ENCODE measurements at places on chromosomes 16 and 17. TPM values are rescaled to one million over a fixed set of nuclear protein-coding genes. Genes with fewer than 3 reads are reported as not detected.

Gene CD300H
- total RNA-seq: not detected

Gene FOXN1
- total RNA-seq: not detected

Gene TEX19
- total RNA-seq: 1.2 TPM

Gene MFAP4
- total RNA-seq: not detected

Gene GP1BA
- total RNA-seq: not detected

Gene TNK1
- total RNA-seq: 10.8 TPM

Gene CCL4
- not detected for total RNA-seq

Gene NEUROD2
- total RNA-seq: not detected

Gene IGF2BP1
- 1.3 TPM for total RNA-seq

Gene AKAP1
- total RNA-seq: 108 TPM

Gene TBC1D3D
- total RNA-seq: not detected

Gene SPNS2
- total RNA-seq: 2.6 TPM

Gene ABCA10
- total RNA-seq: 0.12 TPM

Gene NME2
- total RNA-seq: 1,558 TPM

DNA sequence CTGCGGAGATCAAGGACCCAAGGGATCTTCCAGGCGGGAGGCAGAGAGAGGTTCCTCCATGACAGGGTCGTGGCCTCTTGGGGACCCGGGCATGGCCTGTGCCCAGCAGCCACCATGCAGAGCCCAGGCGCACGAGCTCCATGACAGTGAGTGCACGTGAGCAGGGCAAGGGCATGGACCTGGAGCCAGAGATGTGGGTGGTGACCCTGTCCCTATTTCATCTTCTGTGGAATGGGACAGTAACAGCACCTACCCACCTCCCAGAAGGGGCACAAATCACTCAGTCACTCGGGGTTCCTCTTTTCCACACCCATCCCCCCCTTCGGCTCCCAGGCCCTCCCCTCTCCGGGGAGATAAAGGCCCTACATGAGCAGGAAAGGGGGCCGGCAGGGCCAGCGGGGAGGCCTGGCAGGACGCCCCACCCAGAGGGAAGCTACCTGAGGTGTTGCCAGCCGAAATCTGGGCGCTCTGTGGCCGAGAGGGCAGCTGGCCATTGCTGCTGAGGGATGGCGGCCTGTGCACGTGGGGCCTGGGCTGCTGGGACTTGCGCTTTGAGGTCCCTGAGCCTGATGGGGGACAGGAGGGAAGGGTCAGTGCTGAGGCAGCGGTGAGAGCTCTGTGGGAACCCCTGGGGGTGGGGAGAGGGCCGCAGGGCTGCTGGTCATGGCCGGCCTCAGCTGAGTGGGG is 10.4 kb downstream of the UBALD2 start:
- no peak for DNase-seq
- no peaks in the 10 kb centered on the region for H3K36me3 ChIP-seq
- no peaks in the 10 kb centered on the region for H3K27me3 ChIP-seq
- no peak overlapping the region for H3K4me3 ChIP-seq

GRCh38 chr17:60102632-60103096 is 23.9 kb upstream of the HEATR6 start:
- no peak overlapping the region for H3K27ac ChIP-seq
- no peaks in the 10 kb centered on the region for H3K36me3 ChIP-seq
- H3K4me3 ChIP-seq: no peak overlapping the region
- DNase-seq: no peak
- H3K4me1 ChIP-seq: peaks cover 4% of the 10 kb centered on the region
- no peaks in the 10 kb centered on the region for H3K27me3 ChIP-seq

DNA sequence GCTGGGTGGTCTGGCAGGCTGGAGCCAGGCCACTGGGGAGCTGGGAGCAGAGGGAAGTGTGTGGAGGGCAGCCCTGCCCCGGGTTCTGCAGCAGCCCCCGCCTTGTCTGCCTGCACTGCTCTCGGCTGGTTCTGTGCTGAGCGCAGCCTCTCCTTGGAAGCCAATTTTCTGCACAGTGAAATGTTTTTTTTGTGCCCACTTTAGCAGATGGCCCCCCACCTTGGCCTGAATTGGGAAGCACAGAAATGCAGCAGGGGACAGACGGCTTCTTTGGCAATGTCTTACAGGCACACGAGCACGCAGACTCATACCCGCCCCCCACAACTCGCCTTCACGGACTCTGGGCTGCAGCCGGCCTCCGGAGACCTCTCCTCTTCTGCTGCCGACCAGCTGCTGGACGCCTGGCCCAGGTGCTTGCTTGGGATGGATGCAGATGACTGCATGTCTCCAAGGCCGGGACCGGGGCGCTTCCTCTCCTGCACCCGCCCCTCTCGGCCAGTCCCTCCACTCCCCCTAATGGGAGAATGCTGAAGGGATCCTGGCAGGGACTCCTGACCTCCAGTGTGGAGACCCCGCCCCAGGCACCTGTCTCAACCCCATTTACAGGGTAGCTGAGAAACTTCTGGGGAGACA is 14.8 kb downstream of the NPTX1 start:
- no peak for DNase-seq
- peaks cover 20% of the 10 kb centered on the region for H3K27me3 ChIP-seq
- H3K27ac ChIP-seq: no peak overlapping the region
- no peaks in the 10 kb centered on the region for H3K36me3 ChIP-seq

DNA sequence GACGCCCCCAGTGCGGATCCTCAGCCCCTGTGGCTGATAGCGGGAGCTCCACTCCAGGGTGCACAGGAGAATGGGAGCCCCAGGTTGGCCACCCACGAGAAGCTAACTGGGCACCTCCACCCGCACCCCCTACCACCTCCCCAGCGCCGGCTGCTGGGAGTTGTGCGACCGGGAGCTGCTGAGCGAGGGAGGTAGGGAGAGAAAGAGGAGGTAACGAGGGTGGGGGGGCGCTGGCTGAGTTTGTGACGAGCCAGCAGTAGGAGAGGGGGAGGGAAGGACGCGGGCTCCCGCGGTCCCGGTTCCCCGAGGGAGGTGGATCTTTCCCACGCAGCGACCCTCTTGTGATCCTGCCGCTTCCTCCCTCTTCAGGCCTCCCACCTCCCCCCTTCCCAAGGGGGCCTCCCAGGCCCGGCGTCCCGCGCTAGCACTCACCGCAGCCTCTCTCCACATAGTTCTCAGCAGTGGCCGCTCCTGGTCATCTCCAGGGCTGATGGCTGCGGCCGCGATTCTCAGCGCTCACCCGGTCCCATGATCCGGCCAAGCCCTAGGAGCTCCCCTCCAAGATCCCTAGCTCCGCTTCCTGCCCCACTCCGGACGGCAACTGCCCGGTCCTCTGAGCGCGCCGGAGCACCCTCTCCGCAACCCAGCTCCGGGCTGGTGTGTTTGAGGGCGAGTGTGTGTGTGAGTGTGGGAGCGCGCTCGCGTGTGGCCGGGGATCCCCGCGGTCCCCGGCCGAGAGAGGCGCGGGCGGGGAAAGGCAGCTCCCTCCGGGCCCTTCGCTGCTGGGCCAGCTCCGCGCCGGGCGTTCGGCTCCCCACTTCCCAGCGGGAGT is at the start of gene GRIN2A:
GRIN2A (minus strand) TSS at position 207 of the 832 bp plus-strand sequence. CDS start 2,017 bp downstream, outside the sequence.
- H3K36me3 ChIP-seq: no peaks in the 10 kb centered on the region
- H3K4me3 ChIP-seq: 0 out of 2 replicates have a peak within 1 kb of the TSS, but pooled peaks have one; percentile 27
- H3K27ac ChIP-seq: no peak within 1 kb of the TSS
- no peak for DNase-seq

GRCh38 chr16:89020925-89021595 is 44.1 kb upstream of the CBFA2T3 start:
- H3K4me1 ChIP-seq: no peaks in the 10 kb centered on the region
- H3K27me3 ChIP-seq: peaks cover 62% of the 10 kb centered on the region
- H3K27ac ChIP-seq: no peak overlapping the region

DNA sequence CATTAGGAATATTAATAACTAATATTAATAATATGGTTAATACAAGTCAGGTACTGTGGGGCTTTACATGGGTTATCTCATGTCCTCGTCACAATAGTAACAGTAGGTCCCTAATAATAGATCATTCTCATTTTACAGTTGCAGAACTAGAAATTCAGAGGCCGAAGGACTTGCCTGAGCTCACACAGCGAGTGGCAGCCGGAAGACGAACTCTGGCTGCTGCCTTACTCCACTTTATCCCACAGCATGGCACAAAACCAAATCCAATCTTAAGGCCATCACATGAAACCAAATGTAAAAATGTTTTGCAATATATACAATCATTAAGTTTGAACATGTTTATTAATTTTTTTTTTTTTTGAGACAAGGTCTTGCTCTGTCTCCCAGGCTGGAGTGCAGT is 13.6 kb downstream of the GNA13 start:
- peaks cover 22% of the 10 kb centered on the region for H3K4me1 ChIP-seq
- H3K36me3 ChIP-seq: peaks cover 21% of the 10 kb centered on the region
- no peak overlapping the region for H3K4me3 ChIP-seq
- DNase-seq: no peak
- H3K27ac ChIP-seq: no peak overlapping the region

GRCh38 chr16:82649766-82650165 is 23.0 kb downstream of the CDH13 start:
- H3K4me3 ChIP-seq: no peak overlapping the region
- no peaks in the 10 kb centered on the region for H3K36me3 ChIP-seq
- peaks cover 20% of the 10 kb centered on the region for H3K4me1 ChIP-seq
- no peak for DNase-seq

GRCh38 chr16:10525214-10525825 is 55.1 kb downstream of the EMP2 start:
- no peak overlapping the region for H3K4me3 ChIP-seq
- no peaks in the 10 kb centered on the region for H3K27me3 ChIP-seq
- peaks cover 7% of the 10 kb centered on the region for H3K4me1 ChIP-seq
- H3K36me3 ChIP-seq: 0 out of 2 replicates have a peak, but pooled peaks cover 7% of the 10 kb centered on the region
- H3K27ac ChIP-seq: no peak overlapping the region

DNA sequence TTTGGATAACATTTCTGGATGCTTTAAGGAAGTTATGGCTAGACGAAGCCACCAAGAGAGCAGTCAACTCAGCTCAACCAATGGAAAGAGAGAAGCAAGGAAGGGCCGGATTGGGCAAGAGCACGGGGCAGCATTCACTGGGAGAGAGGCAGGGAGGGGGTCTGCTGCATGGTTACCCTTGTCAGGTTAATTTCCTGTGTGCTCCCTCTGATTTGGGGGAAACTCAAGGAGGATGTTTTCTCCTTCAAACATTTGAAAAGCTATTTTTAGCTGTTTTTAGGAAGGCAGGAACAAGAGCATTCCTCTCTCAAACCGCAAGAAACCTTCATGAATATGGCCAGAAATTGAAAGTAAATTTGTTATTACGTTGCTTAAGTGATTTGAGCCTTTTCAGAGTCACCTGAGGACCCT is 118.5 kb upstream of the ZFHX3 start:
- DNase-seq: no peak
- no peak overlapping the region for H3K27ac ChIP-seq
- peaks cover 9% of the 10 kb centered on the region for H3K4me1 ChIP-seq
- H3K4me3 ChIP-seq: no peak overlapping the region
- no peaks in the 10 kb centered on the region for H3K36me3 ChIP-seq

- no peak overlapping the region for H3K4me3 ChIP-seq
- DNase-seq: no peak
- H3K27ac ChIP-seq: no peak overlapping the region
- H3K36me3 ChIP-seq: no peaks in the 10 kb centered on the region
Observed at GRCh38 chr16:87067003-87067556, 250.1 kb downstream of the C16orf95 start.

- peaks cover 23% of the 10 kb centered on the region for H3K36me3 ChIP-seq
- H3K4me1 ChIP-seq: peaks cover 17% of the 10 kb centered on the region
- DNase-seq: no peak
- H3K4me3 ChIP-seq: peak overlapping the region; percentile 71
- H3K27ac ChIP-seq: peak overlapping the region; percentile 11
Observed at GRCh38 chr17:47830396-47831002, 842 bp downstream of the MRPL10 start.

GRCh38 chr17:66971730-66972441 is 7.4 kb downstream of the CACNG4 start:
- peaks cover 6% of the 10 kb centered on the region for H3K27me3 ChIP-seq
- DNase-seq: no peak
- no peak overlapping the region for H3K27ac ChIP-seq
- no peaks in the 10 kb centered on the region for H3K4me1 ChIP-seq
- no peak overlapping the region for H3K4me3 ChIP-seq

DNA sequence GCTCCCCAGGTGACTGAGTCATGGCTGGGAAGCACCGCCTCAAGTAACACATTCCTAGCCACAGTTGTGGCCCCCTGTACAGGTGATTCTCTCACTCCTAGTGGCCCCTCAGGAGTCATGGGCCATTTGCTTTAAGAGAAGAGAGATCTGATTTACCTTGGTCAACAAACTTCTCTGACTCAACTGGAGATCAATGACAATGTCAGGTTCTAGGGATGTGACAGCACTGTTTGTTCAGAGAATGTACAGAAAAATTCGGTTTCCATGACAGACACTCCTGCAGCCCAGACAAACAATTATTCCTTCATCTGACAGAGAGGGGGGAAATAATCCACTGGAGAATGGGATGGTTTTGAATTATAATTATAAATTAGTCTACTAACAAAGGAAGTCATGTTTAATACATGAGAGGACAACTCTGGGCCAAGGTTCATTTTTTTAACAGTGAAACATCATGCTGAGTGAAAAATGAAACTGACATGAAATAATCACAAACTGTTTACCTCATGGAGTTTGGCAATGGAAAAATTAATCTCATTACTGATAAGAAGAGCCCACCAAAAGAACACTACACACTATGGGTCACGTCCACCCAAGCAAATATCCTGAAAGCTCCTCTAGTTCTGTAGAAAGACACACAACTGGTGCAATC is 9.7 kb downstream of the ERN1 start:
- DNase-seq: peak; percentile 75
- peaks cover 35% of the 10 kb centered on the region for H3K4me1 ChIP-seq
- H3K4me3 ChIP-seq: no peak overlapping the region
- H3K27me3 ChIP-seq: no peaks in the 10 kb centered on the region

GRCh38 chr16:30186782-30187555 is 3.6 kb downstream of the CORO1A start:
- H3K4me1 ChIP-seq: no peaks in the 10 kb centered on the region
- H3K27me3 ChIP-seq: no peaks in the 10 kb centered on the region
- peak; percentile 55 for DNase-seq
- no peak overlapping the region for H3K4me3 ChIP-seq
- no peaks in the 10 kb centered on the region for H3K36me3 ChIP-seq

GRCh38 chr17:33647956-33648355 is 354.9 kb upstream of the ASIC2 start:
- H3K4me1 ChIP-seq: no peaks in the 10 kb centered on the region
- H3K36me3 ChIP-seq: no peaks in the 10 kb centered on the region
- no peaks in the 10 kb centered on the region for H3K27me3 ChIP-seq
- H3K4me3 ChIP-seq: no peak overlapping the region

- DNase-seq: no peak
- H3K27ac ChIP-seq: no peak overlapping the region
- no peaks in the 10 kb centered on the region for H3K27me3 ChIP-seq
- H3K4me1 ChIP-seq: peaks cover 5% of the 10 kb centered on the region
Observed at GRCh38 chr16:67677712-67678111, 11.1 kb downstream of the C16orf86 start.

- DNase-seq: no peak
- H3K27ac ChIP-seq: no peak overlapping the region
- no peaks in the 10 kb centered on the region for H3K36me3 ChIP-seq
- peaks cover 3% of the 10 kb centered on the region for H3K4me1 ChIP-seq
- H3K4me3 ChIP-seq: no peak overlapping the region
- no peaks in the 10 kb centered on the region for H3K27me3 ChIP-seq
Observed at GRCh38 chr16:64421515-64421914, 700.3 kb downstream of the CDH11 start.

Data from PC-3 (cell line).